ENCODE measurements at places on chromosomes 6 and 20.

GRCh38 chr6:137685798-137686375 is 181.2 kb upstream of the TNFAIP3 start:
- no peak for DNase-seq

GRCh38 chr6:127423921-127424320 is 35.3 kb downstream of the KIAA0408 start:
- no peak for DNase-seq

- no peak for DNase-seq
These were observed 261.4 kb upstream of the PRDM1 start for GRCh38 chr6:105824732-105825131.

DNA sequence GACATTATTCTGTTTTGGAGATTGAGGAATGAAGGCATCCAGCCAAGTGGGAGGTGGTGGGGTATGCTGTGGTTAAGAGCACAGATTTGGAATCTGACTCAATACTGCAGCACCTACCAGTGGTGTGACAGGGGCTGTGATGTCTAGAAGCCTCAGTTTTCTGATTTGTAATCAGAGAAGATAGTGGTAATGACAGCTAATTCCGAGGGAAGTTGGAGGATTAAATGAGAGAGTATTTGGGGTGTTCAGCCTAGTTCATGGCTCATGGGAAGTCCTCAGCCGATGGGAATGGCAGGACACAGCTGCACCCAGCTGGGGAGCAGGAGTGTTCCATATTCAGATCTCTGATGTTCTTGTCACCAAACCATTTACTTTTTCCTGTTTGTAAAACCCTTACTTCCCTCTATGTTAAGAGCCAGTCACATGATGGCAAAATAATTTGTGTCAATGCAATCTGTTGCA is 9.3 kb downstream of the SLC9A8 start:
- no peak for DNase-seq

GRCh38 chr20:45813006-45813340 is 529 bp downstream of the UBE2C start:
- no peak for DNase-seq

GRCh38 chr6:43667245-43668150 is 20.1 kb downstream of the MRPS18A start:
- peak; percentile 38 for DNase-seq

GRCh38 chr20:709423-709822 is 33.8 kb upstream of the SCRT2 start:
- DNase-seq, result peak; percentile 6

GRCh38 chr6:79431537-79431933 is 105.7 kb downstream of the LCA5 start:
- DNase-seq, result no peak

- DNase-seq, result no peak
These were observed 492.4 kb upstream of the CDH4 start for GRCh38 chr20:60759651-60760050.

DNA sequence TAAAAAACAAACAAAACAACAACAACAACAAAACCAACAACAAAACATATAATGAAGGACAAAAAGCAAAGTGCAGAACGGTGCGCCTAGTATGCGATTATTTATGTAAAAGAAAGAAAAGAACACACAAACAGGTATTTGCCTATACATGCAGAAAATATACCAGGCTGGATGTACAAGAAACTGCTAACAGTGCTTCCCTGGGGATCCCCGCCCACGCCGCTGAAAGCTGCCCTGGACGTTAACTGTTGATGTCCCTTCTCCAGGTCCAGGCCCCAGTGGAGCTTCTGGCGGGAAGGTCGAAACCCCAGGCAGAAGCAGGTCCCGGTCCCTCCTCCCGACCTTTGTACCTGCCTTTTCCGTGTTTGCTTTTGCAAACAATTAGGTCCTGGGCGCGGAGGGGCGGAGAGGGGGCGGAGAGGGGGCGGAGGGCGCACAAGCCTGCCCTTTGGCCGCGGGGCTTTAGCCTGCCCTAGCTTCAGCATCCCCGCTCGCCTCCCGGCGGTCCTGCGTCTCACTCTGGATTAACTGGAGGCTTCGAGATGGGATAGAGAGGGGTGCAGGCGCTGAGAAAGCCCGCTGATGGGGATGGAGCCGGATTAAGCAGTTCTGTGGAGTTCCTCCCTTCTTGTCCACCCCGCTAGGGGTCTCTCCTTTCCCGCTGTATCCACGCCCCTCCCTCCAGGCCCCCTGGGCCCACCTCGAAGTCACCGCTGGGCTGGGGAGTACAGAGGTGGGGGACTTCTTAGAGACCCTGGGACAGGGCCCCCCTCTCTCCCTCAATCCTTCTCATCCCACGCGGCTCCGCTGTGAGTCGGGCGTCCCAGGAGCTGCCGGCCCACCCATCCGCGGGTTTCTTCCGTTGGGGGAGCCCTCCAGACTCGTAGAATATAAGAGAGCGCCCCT is 8.2 kb upstream of the AHCY start:
- DNase-seq, result no peak

Data from hypothalamus (tissue), 51 donors.